ENCODE measurements at places on chromosomes 5 and 9.

GRCh38 chr9:125551781-125552180 lies 155.2 kb downstream of the MAPKAP1 start:
- no peak for DNase-seq

DNA sequence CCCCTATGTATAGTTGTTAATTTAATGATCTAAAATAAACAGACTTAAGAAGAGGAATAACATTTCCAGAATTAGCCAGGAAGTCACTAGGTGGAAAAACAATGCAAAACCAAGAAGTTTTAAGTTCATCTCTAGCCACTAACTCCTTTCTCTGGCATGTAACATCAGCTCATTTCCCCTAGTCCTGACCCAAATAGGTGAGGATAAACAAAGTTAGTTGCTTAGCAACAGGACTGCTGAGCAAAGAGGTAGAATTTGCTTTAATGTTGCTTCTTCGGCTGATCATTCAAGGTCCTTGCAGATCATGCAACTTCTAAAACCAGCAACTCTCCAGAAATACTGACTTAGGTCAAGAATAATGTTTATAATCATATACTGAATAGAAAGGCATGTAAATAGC lies 675.8 kb downstream of the CETN3 start:
- DNase-seq = no peak

DNA sequence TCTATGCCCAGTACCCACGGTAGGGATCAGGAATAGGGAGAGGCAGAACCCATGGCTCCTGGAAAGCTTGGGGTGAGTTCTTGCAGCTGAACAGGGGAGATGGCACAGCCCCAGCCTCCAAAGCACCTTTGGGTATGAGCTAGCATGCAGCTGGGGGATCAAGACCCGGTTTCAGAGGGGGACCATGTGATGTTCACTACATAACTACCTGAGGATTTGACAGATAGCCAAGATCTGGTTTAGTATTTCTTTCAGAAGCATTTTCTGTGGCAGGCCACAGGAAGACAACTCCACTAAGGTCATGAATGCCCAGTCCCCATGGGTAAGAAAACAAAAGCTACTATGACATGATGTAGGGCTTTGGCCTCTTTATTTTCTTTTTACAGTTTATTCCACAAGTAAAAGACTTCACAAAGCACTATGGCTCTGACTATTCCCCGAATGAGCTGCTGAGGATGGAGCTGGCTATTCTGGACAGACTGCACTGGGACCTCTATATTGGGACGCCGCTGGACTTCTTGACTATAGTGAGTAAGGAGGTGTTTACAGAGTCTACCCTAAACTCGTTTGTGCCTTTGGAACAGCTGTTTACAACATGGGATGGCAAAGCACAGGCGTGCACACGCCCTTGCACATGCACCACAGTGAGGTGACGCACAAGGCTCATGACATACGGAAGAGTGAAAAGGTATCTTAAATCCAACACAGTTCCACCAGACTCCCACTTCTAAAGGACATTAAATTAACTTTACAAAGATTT lies 3.4 kb downstream of the CCNI2 start:
- no peak for DNase-seq

DNA sequence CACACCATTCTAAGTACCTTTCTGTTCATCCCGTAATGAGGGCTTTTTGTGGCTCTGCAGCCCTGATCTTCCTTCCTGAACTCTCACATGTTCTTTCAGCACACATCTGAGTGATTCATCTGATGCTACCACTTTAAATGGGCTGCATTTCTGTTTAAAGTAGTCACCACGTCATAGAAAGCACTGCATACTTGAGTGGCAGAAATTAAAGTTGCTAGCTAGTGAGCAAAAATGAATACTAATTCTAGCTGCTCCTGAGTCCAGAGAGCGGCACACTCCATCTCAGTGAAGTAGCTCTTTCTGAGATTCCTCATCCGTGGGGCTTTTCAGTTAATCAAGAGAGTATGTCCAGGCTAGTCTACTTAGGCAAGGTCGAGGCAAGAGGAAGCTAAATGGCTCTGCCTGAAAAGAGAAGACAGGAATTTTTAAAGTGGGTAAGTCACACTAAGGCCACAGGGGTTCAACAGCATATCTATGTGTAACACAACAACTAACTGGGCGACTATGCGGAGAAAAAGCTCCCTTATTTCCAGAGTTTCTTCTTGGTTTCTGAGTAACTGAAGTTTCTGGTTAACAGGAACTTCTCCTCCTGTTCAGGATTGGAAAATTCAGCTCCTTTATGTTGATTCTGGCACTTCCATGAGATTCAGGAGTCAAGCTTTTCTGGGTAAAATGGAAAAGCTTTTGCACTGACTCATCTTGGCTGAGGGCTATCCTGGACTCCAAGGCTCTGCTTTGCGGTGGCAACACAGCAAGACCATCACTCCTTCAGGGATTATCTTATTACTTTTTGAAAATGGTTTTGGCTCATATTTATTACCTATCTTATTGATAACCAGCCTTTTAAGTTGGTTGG lies 109.5 kb downstream of the TAF11L14 start:
- DNase-seq = no peak

- DNase-seq = no peak
Measured at GRCh38 chr9:115456515-115456914, 338.6 kb upstream of the TNC start.

- DNase-seq = no peak
Measured at GRCh38 chr5:169182797-169183196, 118.1 kb downstream of the SLIT3 start.

GRCh38 chr9:135931349-135931820 lies 24.0 kb upstream of the CAMSAP1 start:
- DNase-seq = no peak

DNA sequence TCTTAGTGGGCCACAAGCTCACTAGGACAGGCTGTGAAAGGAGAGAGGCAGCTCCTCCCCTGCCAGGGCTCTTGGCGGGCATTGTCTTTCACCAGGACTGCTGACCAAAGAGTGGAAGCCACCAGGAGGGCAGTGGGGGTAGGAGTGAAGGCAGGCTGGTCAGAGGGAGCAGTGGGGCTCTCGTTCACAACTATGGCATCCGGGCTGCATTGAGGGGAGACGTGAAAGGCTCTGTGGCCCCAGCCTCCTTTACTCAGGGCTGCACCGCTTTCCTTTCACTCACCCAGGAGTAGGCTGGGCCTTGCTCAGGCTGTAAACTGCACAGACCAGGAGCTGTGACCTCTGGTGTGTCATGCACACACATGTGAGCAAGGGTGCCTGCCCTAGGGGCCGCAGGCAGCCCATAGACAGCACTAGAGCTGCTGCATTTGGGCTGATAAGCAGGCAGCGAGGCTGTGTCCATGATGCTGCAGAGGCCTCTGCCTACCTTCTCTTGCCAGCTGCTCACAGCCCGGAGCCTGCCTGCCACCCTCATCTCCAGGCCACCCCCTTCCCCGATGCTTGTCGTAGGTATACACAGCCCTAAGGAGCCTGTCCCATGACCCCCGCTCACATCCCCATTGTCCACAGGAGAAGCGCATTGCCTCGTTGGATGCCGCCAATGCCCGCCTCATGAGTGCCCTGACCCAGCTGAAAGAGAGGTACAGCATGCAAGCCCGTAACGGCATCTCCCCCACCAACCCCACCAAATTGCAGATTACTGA lies 130.4 kb downstream of the DAB2IP start:
- DNase-seq = no peak

GRCh38 chr9:110427497-110428104 lies 89.9 kb upstream of the TXNDC8 start:
- DNase-seq = peak; percentile 51

DNA sequence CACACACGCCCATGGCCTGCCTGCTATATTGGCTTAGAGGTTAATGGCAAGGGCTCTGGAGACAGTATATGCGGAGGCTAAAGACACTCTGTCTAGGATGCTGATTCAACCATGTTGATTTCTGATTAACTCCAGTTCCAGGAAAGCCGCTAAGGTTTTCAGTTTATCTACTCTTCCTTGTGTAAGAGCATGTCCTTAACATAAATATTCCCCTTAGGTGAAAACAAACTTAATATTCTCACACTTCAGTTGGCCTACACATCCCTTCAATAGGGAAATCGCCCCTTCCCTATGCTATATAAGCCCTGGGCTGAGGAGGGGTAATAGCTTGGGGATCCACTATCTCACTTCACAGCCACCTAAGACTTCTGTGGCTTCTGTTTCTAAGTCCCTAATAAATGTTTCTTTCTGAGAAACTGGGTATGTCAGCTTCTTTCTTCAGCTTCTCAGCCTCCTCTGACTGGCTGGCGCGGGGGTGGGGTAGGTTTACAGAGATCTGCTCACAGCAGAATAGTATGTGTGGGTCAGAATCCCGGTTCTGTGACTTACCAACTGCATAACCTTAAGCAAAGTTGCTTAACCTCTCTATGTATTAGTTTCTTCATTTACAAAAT lies 4.3 kb upstream of the GPX3 start:
- DNase-seq = no peak

DNA sequence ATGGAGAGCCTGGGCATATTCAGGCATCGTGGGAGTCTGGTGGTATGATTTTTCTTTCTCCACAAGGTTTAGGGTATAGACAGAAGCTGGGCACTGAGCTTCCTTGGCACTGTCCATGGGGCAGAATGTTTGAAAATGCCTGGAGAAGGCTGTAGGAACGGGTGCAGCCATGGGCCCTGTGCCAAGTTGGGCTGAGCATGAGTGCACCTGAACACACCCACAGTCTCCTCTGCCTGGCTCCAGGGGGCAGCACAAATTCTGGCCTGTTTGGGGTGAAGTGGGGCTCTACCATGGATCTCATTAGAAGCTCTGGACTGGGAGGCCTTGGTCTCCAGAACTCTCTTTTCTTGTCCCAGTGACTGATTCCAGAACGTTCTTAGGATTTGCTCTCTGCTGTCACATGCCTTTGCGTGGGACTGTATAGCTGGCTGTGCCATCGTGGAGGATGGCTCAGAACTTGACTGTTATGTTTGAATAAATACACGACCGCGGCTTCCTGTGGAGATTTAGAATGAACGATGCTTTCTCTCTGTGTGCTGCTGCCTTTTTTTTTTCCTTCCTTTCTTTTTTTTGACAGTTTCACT lies 229.8 kb downstream of the FANCC start:
- peak; percentile 59 for DNase-seq

DNA sequence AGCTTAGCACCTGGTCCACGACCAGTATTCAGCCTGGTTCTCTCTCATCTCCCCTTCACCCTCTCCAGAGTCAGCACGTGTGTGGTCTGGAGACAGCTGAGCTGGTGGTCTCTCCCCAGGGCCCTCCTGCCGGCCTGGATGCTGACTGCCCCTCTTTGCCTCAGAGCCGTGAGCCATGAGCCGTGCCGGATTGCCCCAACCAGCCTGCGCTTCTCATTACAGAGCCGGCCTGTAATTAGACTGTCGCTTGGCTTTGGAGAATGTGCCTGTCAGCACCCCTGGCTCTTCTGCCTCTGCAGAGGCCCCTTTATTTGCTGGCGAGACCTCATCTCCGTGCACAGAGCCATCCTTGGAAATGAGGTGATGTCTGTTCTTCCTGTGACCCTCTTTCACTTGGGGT lies 118.7 kb upstream of the BOD1 start:
- DNase-seq = no peak

GRCh38 chr5:59724482-59725391 lies 168.8 kb downstream of the PDE4D start:
- peak; percentile 63 for DNase-seq

- DNase-seq = no peak
Measured at GRCh38 chr5:54438620-54439389, 16.7 kb upstream of the HSPB3 start.

DNA sequence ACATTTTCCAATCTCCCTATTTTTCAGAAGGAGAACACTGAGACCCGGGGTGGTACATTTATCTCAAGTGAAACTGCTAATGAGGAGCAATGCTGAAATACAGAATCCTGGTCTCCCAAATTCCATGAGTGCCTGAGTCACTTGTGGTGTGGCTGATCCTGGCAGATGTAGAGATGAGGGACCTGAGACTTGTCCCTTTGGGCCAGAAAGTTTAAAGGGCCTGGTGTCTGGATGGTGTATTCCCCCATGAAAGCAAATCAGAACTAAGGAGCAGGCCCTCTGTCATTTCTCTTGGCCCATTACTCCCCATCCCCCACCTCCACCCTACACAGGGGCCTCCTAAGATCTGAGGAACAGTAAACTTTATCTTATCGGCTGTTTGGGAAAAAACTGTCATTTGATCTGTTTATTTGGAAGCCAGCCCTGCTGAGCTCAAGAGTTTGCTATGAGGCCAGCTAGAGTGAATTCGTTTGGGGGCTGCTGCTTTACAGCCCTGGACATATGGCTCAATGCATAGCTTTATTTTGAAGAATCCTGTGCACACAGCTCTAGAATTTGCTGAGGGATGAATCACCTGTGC lies 140.3 kb downstream of the LHFPL2 start:
- peak; percentile 68 for DNase-seq

DNA sequence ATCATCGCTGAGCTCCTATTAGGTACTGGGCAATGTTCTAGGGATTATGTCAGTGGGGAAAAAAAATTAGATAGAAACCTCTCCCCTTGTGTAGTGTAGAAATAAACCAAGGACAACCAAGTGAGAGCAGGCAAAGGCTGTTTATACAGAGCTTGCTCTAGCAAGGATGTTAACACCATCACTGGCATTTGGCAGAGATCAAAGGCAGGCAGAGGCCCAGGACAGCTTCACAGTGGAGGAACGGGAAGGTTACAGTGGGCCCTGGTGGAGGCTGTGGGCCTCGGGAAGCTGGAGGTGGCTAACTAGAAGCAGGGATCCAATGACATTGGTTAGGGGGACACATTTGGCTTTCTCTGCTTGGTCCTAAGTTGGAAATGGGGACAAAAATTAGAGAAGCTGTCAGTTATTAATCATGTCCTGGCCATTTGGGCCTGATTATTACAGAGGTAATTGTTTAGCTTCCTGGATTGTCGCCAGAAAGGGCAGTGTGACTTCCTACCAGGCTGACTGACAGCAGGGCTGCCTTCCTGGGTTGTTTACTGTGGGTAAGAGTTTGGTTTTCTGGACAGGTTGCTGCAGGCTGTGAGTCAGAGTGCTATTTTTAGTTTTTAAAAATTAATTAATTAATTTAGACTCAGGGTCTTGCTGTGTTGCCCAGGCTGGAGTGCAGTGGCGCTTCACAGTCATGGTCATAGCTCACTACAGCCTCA lies 259.3 kb downstream of the ROR2 start:
- peak; percentile 30 for DNase-seq

DNA sequence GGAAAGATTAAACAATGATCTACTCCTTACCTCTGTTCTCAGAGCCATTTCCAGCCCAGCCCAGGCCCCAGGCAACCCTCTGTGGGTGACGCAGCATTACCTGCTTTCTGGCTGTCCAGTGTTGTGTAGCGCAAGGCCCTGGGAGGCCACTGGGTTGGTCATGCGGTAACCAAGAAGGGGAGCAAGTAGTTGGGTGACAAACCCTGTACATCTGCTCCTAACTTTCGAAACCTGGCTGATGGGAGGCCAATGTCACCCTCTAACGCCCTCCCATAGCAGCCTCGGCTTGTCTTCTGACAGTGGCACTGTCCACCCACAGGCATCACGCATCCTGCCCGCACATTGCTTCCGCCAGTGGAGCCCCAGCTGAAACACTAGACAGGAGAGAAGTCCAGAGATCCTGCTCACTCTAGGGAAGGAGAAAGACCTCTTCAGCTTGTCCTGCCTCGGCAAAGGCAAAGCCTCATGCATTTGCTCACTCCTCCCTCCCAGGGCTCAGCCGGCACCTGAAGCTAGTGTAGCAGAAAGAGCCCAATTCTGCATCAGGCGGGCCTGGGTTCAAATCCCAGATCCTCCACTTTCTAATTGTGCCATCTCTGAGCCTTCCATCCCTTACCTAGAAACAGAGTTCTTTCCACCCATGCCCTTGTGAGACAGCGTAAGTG lies 94.6 kb downstream of the ADAMTS2 start:
- DNase-seq = no peak

Data from LHCN-M2 (cell line).